Activated CD8-positive, alpha-beta memory T cell treated with anti-CD3 and anti-CD28 coated beads for 1 hour (primary cell): ENCODE measurements at places on chromosomes 11 and 22.

GRCh38 chr11:6229911-6230310 is 4.5 kb downstream of the FHIP1B start:
- DNase-seq = no peak

DNA sequence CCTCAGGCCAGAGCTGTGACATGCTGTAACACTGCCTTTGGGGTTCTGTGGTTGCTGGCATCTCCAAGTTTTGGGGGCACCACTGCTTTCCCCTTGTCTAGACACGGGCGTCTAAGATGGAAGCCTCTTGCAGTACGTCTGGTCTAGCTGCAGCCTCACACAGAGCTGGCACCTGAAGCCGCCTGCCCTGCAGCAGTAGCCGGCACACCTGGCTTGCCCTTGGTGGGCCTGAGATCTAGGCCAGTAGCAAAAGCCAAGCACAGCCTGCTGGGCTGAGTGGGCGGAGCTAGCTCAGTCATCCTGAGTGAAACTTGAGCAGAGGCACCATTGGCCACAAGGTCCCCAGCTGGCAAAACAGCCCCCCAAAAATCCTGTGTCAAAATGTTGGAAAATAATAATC is 154.2 kb downstream of the DLG2 start:
- DNase-seq = no peak

DNA sequence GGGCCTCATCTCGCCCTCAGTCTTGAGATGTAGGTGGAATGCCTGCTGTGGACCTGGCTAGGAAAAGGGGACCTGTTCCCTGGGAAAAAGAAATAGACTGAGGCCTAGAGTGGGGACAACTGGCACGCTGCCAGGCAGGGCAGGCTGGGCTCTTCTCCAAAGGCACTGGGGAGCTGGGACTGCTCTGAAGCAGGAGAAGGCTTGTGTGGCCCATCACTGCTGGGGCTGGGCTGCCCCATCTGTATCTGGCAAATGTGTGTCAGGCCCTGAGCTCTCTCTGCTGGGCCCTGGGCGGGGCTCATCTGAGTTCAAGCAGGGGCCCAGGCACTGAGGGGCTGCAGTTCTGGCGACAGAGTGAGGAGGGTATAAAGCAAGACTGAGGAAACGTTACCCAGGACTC is 32.9 kb downstream of the ARVCF start:
- no peak for DNase-seq

- DNase-seq = no peak
Measured at GRCh38 chr11:1292018-1292643, 17.3 kb downstream of the TOLLIP start.

GRCh38 chr22:40250608-40251007 is 72.9 kb downstream of the TNRC6B start:
- no peak for DNase-seq
